ENCODE measurements at places on chromosomes 12 and 14. TPM values are rescaled to one million over a fixed set of nuclear protein-coding genes. Genes with fewer than 3 reads are reported as not detected.

ACVRL1 gene
- total RNA-seq: 2.9 TPM

GRCh38 chr12:123741937-123742572 lies 20.0 kb upstream of the DNAH10 start:
- no peak overlapping the region for H3K4me3 ChIP-seq
- no peaks in the 10 kb centered on the region for H3K4me1 ChIP-seq
- peaks cover 50% of the 10 kb centered on the region for H3K36me3 ChIP-seq
- no peaks in the 10 kb centered on the region for H3K27me3 ChIP-seq
- no peak for DNase-seq
- H3K27ac ChIP-seq: no peak overlapping the region

- no peaks in the 10 kb centered on the region for H3K27me3 ChIP-seq
- H3K36me3 ChIP-seq: no peaks in the 10 kb centered on the region
- no peaks in the 10 kb centered on the region for H3K4me1 ChIP-seq
- no peak overlapping the region for H3K27ac ChIP-seq
- DNase-seq: no peak
- no peak overlapping the region for H3K4me3 ChIP-seq
Observed at GRCh38 chr12:79301181-79301580, 389.6 kb downstream of the PAWR start.

- H3K27me3 ChIP-seq: no peaks in the 10 kb centered on the region
- H3K36me3 ChIP-seq: no peaks in the 10 kb centered on the region
- H3K4me3 ChIP-seq: no peak overlapping the region
- H3K4me1 ChIP-seq: no peaks in the 10 kb centered on the region
Observed at GRCh38 chr12:14958361-14959125, 2.9 kb downstream of the ARHGDIB start.
